PC-3 (cell line): ENCODE measurements at places on chromosomes 1 and 21. TPM values are rescaled to one million over a fixed set of nuclear protein-coding genes. Genes with fewer than 3 reads are reported as not detected.
A peak's percentile ranks its signal among the peaks of the same experiment; 100 is the strongest.

ZSCAN20 gene
- 0.84 and 1.6 TPM in 2 replicates for total RNA-seq

ELF3 gene
- 399 and 460 TPM in 2 replicates for total RNA-seq

APOBEC4 gene
- not detected in 2 replicates for total RNA-seq

NKAIN1 gene
- 0.18 and 0.75 TPM in 2 replicates for total RNA-seq

AGMAT gene
- total RNA-seq, result 8.2 and 9.4 TPM in 2 replicates

- DNase-seq, result no peak
Observed at GRCh38 chr1:18097206-18097605, 10.4 kb upstream of the IGSF21 start.

- peak; percentile 17 for DNase-seq
Observed at GRCh38 chr21:42003051-42003461, 7.1 kb downstream of the ZBTB21 start.

GRCh38 chr1:48442864-48443619 lies 29.0 kb downstream of the SPATA6 start:
- DNase-seq, result peak; percentile 32

GRCh38 chr21:43639470-43640353 lies 19.6 kb downstream of the HSF2BP start:
- DNase-seq, result peak; percentile 59

- no peak for DNase-seq
Observed at GRCh38 chr1:29855561-29856160, 619.3 kb downstream of the PTPRU start.

DNA sequence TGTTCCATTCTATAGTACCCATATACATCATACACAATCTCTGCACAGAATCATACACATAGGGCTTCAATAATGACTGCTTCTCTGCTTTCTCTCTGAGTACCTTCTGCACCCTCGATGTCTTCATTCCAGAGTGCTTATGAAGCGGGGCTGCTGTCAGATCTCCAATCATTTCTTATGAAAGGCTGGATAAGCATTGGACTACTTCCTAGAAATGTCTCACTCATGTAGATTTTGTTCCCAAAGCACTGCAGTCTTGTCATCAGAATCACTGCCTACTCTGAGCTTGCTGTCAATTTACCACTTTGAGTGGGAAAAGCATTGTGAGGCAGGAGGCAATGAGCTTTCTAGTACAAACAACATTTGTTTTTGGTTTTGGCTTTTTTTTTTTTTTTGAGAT lies 179.0 kb downstream of the SLC35F3 start:
- no peak for DNase-seq

DNA sequence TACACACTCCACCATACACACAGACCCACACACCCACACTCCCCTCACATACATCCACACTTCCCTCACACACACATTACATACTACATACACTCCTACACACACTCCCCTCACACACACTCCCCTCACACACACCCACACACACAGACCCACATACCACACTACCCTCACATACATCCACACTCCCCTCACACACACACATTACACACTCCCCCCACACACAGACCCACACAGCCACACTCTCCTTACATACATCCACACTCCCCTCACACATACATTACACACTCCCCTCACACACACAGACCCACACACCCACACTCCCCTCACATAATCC lies 32.6 kb upstream of the SELENON start:
- DNase-seq, result no peak

DNA sequence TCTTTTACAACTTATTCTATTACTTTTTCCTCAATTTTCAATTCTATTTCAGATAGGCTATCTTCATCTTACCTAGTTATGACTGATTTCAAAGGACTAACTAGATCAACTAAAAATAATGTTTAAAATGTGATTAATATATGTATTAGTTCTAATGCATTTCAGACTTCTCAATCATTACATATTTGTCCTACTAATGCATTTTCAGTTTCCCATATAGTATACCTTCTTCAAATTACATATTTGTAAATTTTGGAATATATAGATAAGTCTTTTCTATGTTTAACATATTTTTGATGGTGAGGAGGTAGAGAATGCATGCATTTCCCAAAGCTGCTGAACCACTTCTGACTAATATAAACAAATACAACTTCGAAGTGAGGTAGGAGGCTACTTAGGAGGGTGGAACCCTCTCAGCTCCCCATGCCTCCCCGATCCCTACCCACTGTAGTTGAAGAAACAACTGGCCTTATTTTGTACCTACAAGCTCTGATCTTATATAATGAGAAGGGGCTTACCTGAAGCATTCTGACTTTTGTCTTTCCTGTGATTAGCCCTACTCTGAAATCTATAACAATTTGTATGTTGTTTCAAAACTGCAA lies 1.7 kb downstream of the TRMT1L start:
- peak; percentile 62 for DNase-seq

DNA sequence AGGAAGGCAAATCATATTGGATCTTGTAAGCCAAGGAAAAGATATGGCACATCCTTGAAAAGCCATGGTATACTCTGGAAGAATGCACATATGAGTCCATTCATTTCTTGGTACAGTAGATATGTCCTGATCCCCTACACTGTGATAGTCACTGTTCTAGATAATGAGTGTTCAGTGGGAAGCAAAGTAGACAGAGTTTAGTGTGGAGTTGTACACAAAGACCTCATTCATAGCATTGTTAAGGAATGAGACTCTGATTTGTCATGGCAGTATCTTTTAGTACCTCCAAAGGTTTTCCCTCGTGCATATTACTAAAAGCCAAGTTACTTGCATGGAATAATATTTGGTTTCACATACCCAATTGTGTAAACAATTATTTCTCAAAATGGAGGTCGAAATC lies 204.7 kb downstream of the NFIA start:
- DNase-seq, result peak; percentile 71

GRCh38 chr1:187010571-187011309 lies 182.0 kb downstream of the PLA2G4A start:
- peak; percentile 56 for DNase-seq
